ENCODE measurements at places on chromosomes 5 and 9.

- no peak for DNase-seq
These were observed 396.5 kb downstream of the ANXA1 start for GRCh38 chr9:73548201-73548600.

GRCh38 chr9:133087429-133088145 is 25.8 kb downstream of the CEL start:
- no peak for DNase-seq

GRCh38 chr5:2724031-2724581 is 27.4 kb downstream of the IRX2 start:
- DNase-seq: no peak

DNA sequence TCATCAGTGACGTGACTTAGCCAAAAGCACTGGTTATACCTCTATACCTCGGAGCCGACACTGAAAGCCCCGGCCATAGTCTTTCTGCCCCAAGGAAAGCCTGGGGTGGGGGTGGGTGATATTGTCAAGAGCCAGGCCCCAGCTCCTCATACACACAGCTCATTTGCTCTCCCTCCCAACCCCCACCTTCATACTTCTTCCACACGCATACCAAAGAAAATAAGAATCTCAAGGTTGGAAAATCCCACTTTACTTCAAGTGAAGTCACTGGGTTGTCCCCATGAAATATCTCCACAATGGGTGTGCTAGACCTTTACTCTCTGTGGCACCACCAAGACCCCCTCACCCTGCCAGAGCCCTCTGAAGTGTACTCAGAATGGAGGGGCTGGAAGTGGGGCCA is 27.1 kb upstream of the MGAT1 start:
- no peak for DNase-seq

- no peak for DNase-seq
These were observed 396.3 kb downstream of the YTHDC2 start for GRCh38 chr5:113909782-113910181.

GRCh38 chr5:160271396-160271795 is 41.0 kb downstream of the CCNJL start:
- DNase-seq: no peak

- no peak for DNase-seq
These were observed 24.1 kb downstream of the GSN start for GRCh38 chr9:121292051-121292450.

DNA sequence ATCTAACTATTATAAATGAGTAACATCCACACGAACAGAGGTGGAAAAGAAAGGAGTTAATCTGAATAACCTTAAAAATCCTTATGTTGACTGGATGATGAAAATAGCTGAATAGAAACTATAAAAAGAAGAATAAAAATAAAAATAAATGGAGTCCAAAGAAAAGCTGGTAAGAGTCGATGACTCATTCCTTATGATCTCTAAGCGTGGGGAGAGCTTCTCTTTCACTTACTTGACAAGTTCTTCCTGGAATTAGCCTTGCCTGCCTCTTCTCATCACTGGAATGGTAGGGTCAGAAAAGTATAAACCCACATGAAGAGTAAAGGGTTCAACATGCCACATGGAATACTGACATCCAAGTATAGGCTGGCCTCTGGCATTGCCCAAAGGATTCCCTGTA is 477.0 kb upstream of the RGMB start:
- DNase-seq: no peak

GRCh38 chr5:104431002-104431620 is 868.5 kb upstream of the NUDT12 start:
- DNase-seq: no peak

DNA sequence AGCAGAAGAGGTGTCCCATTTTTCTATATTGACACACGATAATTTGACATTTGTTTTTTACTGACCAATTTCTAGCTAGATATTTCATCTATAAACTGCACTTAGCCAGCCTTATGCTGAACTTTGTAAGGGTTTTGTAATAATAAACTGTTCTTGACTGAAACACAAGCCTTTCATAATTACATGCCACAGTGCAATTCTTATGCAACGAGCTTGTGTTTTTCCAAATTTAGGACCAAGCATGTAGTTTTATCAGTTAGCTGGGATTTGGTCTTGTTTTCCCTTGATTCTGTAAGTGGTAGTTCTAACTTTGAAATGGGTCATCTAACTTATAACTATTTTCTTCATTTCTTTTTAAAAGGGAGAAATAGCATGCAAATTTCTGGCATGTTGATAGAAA is 1.3 kb upstream of the LURAP1L start:
- DNase-seq: no peak

- no peak for DNase-seq
These were observed 66.3 kb upstream of the LIFR start for GRCh38 chr5:38622723-38623129.

DNA sequence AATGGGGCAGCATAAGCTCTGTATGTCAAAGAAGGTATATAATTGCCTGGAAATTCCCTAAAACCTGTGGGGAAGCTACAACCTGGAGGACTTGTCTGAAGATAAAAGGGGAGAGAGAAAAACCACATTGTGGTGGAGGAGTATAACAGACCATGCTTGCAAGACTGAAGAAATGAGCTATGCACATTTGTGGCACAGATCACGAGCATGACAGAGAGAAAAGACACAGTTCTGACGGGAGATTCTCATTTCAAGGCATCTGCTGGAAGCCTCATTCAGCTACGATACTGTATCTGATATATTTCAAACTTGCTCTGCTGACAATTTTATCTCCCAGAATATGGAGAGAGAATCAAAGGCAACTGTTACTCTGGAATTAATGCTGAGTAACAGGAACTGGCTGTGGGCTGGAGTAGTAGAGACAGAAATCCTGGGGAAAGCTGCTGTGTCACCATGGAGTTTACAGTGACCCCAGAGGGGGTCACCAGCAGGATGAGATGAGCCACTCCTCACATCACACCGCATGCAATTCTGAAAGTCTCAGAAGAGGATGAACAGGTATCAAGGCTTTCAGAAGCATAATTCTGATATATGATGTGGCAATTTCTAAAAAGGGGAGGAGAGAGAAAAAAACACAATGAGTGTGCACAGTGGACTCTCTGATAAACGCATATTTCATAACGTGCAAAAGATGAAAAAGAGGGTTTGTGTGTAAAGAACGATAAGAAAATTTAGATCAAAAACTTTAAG is 528.8 kb downstream of the IRX1 start:
- no peak for DNase-seq

DNA sequence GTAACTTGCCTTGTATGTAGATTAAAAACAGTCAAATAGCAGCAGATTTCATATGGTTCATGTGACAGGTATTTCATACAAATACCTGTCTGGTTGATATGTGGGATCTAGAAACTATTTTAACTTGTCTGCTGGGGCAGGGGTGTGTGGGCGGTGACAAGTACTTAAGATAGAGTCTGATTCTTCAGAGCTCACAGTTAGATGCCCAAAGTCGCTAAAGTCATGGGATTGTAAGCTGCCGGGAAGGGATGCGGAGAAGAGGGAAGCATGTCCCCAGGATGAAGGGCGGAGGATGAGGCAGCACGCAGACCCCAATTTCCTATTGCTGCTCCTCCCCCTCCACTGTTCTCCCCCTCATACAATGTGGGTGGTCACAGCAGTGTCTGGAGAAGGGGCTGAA is 13.3 kb downstream of the ANXA6 start:
- DNase-seq: no peak

GRCh38 chr9:34651876-34652601 is at the start of gene IL11RA:
Gene IL11RA (plus strand): TSS chr9:34652185. CDS start chr9:34655218, 3,033 bp downstream.
- DNase-seq: no peak

DNA sequence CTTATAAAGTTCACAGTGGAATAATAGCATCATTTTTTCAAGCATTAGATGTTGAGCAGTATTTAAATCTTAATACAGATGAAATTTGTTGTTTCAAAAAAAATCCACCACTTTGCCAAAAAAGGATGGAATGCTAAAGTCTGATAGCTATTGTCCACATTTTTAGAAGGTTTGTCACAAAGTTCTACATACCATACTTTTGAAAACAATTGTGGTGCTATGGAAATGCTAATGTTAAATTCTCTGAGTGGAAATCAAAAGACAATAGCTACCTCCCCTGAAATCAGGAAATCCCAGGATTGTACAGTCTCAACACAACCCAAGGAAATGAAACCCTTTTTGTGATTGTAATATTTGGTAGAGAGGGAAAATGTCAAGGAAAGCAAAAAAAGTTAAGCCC is 19.3 kb upstream of the GRAMD2B start:
- DNase-seq: no peak

- no peak for DNase-seq
These were observed 14.6 kb upstream of the LAMC3 start for GRCh38 chr9:130994135-130995085.
